ENCODE measurements at places on chromosomes 4 and X.

- peak; percentile 28 for DNase-seq
Measured at GRCh38 chrX:150569155-150569477, 695 bp downstream of the MTM1 start.

DNA sequence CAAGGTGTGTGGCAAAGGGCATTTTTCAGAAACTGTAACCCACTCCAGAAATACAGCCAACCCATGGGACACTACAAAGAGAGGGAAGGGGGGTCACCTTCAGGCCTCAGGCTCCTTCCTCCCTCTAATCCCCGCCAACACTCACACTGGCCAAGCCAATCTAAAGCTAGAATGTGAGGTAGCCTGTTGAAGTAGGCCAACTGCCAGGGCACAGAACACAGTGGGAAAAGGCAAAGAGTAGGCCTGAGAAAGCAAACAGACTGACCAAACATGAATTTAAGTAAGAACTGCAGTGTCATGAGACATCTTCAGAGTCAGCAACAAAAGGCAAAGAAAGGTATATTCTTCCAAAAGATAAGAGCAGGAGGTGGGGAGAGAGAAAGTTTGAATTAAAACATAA, 289.0 kb downstream of the HNRNPD start:
- no peak for DNase-seq

DNA sequence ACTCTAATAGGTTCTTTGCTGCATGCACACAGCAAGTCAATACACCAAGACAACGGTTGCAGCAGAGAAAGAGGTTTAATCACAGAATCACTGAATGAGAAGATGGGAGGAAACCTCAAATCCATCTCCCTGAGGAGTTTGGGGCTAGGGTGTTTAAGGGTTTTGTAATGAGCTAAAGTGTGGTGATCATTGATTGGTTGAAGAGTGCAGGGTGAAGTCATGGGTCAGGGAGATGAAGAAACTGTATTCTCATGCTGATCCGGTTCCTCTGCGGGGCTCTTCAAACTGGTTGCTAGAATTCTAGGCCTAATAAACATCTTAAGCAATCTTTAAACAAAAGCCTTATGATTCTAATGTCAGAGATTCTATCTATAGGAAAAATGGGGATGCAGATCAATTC, 432.5 kb upstream of the FAM47C start:
- no peak for DNase-seq

DNA sequence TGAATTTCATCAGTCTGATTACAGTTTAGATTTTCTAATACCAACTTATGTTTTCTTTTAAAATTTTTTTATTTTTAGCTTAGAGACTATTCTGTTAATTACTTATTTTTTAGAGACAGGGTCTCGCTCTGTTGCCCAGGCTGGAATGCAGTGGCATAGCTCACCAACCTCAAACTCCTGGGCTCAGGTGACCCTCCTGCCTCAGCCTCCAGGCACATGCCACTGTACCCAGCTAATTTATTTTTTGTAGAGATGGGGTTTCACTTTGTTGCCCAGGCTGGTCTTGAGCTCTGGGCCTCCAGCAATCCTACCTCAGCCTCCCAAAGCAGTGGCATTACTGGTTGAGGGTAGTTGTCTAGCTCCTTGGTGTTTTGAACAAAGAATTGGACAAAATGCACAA, 102.0 kb downstream of the KLHL8 start:
- no peak for DNase-seq

DNA sequence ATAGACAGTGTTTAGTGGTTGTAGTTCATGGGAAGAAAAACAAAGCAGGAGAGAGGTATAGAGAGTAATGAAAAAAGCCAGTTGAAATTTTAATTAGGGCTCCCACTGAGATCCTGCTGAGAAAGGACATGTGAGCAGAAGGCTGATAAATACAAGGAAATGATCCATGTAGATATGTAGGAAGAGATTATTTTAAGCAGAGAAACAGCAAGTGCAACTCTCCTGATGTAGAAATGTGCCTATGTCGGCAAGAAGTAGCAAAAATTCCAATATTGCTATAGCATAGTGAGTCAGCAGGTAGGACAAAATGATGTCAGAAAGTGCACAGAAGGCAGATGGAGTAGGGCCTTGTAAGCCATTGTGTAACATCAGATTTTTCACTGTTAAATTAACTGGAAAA, 1027.3 kb downstream of the PCDH18 start:
- DNase-seq: no peak

DNA sequence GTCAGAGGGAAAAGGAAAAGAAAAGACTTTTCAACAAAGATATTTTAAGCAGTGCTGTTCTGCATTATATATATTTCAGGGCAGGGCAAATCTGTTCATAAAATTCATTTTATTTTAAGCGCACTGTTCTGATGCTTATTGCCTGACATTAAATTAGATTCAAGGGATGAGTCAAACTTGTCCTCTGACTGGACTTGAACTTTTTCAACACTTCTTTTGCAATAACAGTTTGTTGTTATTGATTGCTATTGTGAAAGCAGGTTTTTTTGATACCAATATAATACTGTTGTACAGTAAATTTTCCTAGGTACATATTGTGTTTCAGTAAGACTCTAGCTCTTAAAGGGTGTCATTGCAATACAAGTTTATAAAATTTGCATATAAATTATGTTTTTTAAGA, 481.3 kb downstream of the NAF1 start:
- DNase-seq: no peak

GRCh38 chr4:94339779-94340178, 2.9 kb downstream of the HPGDS start:
- no peak for DNase-seq

DNA sequence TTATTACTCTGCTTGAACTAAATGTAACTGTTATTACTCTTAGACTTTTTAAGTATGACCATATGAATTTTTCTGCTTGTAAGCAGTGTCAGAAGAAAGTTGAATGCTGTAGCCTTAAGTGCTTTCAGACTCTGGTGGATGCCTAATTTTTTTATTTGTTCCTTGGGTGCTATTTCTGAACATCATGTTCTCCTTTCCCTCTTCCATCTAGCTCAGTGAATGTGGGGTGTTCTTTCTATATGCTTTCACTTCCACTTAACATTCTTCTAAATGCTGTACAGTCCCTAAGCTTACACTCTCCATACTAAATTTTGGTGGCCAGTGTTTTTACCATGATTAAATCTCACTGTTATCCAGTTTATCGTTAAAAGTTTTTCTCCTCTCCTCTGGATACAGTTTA, 3.6 kb downstream of the DCK start:
- no peak for DNase-seq

DNA sequence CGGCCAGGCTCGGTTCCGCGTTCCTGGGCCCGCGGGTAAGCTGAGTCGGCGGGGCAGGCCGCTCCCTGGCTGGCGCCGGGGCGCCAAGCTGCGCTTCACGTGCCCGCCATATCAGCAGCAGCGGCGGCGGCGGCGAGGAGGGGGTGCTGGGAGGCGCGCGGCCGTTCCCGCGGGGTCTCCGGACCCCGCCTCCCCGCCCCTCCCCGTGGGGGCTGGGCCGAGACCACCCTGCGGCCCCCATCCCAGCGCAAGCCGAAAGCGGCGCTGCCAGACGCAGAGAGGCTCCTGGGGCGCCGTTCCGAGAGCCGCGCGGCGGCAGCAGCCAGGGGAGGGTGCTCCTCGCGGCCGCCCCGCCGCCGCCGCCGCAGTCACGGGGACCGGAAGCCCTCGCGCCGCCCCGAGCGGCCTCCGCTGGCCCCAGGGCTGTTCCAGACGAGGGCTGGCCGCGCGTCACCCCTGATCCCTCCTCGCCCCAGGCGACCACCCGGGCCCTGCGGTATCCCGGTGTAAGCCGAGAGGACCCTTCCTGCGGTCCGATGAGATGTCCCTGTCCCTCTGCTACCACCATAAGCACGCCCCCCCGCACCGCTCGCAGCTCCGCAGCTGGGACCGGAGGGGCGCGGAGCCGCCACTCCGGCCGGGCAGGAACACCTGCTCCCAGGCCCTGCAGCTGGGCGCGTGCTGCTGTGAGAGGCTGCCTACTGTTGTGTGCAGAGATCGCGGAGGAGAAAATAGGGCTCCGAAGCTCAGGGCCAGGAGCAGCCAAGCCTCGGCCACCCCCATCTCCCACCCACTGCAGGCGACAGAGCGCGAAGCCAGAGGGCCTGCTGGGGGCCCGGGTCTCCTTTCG, 7.5 kb upstream of the BCOR start:
- no peak for DNase-seq

DNA sequence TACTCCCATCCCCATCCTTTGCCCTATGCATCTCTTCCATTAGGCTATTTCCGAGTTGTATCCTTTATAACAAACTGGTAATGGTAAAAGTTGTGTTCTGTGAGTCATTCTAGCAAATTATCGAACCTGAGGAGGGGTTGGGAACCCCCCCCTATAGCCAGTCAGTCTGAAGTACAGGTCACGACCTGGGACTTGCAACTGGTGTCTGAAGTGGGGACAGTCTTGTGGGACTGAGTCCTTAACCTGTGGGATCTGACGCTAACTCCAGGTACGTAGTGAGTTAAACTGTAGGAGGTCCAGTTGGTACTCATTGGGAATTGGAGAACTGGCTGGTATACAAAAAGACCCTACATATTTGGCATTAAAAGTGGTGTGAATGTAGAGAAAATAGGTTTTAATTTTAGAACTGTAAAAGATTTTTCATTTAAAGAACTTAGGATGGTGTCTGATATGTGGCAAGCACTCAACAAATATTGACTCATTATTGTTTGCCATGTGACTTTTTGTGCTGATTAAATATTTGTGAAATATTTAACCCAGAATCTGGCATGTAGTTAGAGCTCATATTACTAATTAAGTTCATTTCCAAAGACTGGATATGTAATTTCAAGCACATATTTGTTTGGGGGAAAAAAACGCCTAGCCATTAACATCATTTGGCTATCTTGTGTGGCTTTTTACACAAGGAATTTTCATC, 50.7 kb downstream of the CHST7 start:
- DNase-seq: no peak

DNA sequence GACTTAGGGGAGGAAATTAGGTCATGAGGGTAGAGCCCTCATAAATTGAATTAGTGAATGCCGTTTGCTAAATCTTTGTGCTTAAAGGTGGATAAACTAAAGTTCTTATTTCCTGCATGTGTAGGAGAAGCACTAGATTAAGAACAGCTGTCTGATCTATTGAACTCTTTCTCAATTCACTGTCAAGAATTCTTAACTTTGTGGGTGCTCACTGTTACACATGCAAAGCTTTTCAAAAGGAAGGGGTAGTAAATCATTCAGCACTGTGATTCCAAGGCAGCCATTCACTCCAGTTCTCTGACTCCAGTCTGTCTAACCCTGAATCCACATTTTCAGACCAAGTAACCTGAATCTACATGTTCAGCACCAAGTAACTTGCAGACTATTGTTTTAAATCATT, 1520.1 kb downstream of the PCDH18 start:
- peak; percentile 6 for DNase-seq

GRCh38 chrX:74593593-74593992, 20.8 kb downstream of the RLIM start:
- no peak for DNase-seq

- peak; percentile 49 for DNase-seq
Measured at GRCh38 chr4:21512353-21512752, 436.2 kb downstream of the KCNIP4 start.

GRCh38 chr4:52611030-52611555, 48.0 kb downstream of the USP46 start:
- DNase-seq: no peak

GRCh38 chrX:6465756-6466155, 69.2 kb downstream of the VCX3A start:
- DNase-seq: no peak

DNA sequence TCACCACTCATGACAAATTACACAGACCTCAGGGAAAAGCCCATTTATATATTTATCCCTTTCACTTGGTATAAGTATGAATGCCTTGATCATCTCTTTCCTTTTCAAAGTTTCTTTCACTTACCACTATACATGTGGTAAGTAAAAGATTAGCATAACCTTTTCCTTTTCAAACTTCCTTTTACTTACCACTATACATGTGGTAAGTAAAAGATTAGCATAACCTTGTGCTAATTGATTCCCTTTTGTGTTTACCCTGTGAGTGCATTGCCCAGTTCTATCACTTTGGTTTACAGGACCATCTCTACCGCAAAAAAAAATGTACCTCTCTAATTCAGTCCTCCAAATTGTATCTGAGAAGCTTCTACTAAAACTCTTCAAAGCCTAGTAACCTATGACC, 32.7 kb upstream of the TCEANC start:
- DNase-seq: no peak

GRCh38 chr4:165208741-165209388, 1.5 kb downstream of the KLHL2 start:
- DNase-seq: peak; percentile 32

GRCh38 chrX:67351411-67351810, 192.4 kb upstream of the AR start:
- DNase-seq: no peak

- DNase-seq: no peak
Measured at GRCh38 chr4:168516841-168517240, 20.0 kb downstream of the PALLD start.

GRCh38 chr4:36332023-36332781, 50.8 kb downstream of the DTHD1 start:
- no peak for DNase-seq

DNA sequence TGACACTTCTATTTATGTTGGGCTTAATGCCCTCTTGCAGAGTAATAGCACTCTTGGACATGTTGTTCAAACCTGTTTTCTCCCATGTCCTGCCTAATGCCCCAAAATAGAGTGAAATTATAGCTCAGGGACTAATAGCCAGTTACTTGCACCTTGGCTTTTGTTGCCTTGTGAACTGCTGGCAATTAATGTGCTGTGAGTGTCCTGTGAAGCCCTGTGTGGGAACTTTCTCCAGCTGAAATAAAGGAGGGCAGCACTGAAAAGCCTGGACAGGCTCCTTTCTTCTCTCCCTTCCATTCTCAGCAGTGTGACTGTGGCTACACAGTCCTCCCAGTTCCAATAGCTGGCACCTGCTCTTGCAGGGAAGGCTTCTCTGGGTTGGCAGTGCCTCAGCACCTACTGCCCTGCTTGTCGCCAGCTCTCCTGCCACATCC, 72.4 kb downstream of the DCLK2 start:
- DNase-seq: no peak

- DNase-seq: no peak
Measured at GRCh38 chr4:25551605-25552004, 104.0 kb upstream of the SLC34A2 start.

- DNase-seq: peak; percentile 55
Measured at GRCh38 chr4:159267869-159268285, 165.0 kb downstream of the RAPGEF2 start.

GRCh38 chrX:39750848-39751247, 346.9 kb downstream of the BCOR start:
- no peak for DNase-seq

DNA sequence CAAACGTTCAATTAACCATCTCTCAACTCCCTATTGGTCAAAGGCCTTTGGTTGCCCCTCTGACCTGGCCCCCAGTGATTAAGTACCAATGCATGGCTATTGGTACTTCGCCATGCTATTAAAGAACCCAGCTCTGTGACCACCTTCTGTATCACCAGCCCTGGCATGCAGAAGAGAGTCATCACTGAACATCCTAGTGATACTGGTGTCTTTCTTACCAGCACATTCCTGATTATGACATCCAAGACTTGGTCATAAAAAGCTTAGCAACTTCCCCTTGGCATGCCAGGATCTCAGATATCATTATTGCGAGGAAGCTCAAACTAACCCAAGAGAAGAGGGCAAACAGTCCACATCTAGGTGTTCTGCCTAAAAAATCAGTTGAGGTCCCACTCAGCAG, 122.3 kb upstream of the OTUD4 start:
- DNase-seq: no peak

- DNase-seq: no peak
Measured at GRCh38 chr4:168551945-168552695, 55.3 kb downstream of the PALLD start.

- DNase-seq: peak; percentile 62
Measured at GRCh38 chr4:151173871-151174270, 74.4 kb downstream of the RPS3A start.

- no peak for DNase-seq
Measured at GRCh38 chrX:1466971-1467561, 14.4 kb upstream of the ASMTL start.

All from astrocyte of the spinal cord (primary cell).